ENCODE measurements at places on chromosomes 6 and 20. TPM values are rescaled to one million over a fixed set of nuclear protein-coding genes. Genes with fewer than 3 reads are reported as not detected.

The NOL7 gene
- total RNA-seq: 49.5 TPM

GRCh38 chr6:22904431-22904830, 335.1 kb downstream of the HDGFL1 start:
- no peak for DNase-seq

GRCh38 chr20:62238569-62239277, 402 bp downstream of the OSBPL2 start:
- DNase-seq: no peak

The TREM2 gene
- total RNA-seq: 0.95 TPM

- DNase-seq: no peak
These were observed 21.0 kb upstream of the PNISR start for GRCh38 chr6:99446076-99446475.

The RPL10A gene
- 2,015 TPM for total RNA-seq
